ENCODE measurements at places on chromosomes 11 and 22. TPM values are rescaled to one million over a fixed set of nuclear protein-coding genes. Genes with fewer than 3 reads are reported as not detected.

- no peak overlapping the region for H3K4me3 ChIP-seq
- peak overlapping the region; percentile 62 for H3K27ac ChIP-seq
- peaks cover 40% of the 10 kb centered on the region for H3K36me3 ChIP-seq
- no peaks in the 10 kb centered on the region for H3K27me3 ChIP-seq
- DNase-seq = no peak
These were observed 67.6 kb upstream of the MTMR2 start for GRCh38 chr11:95991545-95991944.

- H3K4me3 ChIP-seq = no peak overlapping the region
- H3K27me3 ChIP-seq = peaks cover 2% of the 10 kb centered on the region
- no peaks in the 10 kb centered on the region for H3K4me1 ChIP-seq
- H3K27ac ChIP-seq = no peak overlapping the region
- H3K36me3 ChIP-seq = no peaks in the 10 kb centered on the region
- DNase-seq = no peak
These were observed 179.6 kb downstream of the CTTN start for GRCh38 chr11:70577948-70578347.

GRCh38 chr11:10326012-10326964, 21.4 kb downstream of the ADM start:
- H3K27ac ChIP-seq = no peak overlapping the region
- H3K36me3 ChIP-seq = no peaks in the 10 kb centered on the region
- H3K27me3 ChIP-seq = peaks cover 2% of the 10 kb centered on the region
- peaks cover 13% of the 10 kb centered on the region for H3K4me1 ChIP-seq

GRCh38 chr22:24102366-24103200, 78.7 kb upstream of the SUSD2 start:
- DNase-seq = no peak
- no peaks in the 10 kb centered on the region for H3K27me3 ChIP-seq
- no peak overlapping the region for H3K4me3 ChIP-seq
- H3K4me1 ChIP-seq = peaks cover 28% of the 10 kb centered on the region
- no peak overlapping the region for H3K27ac ChIP-seq

GRCh38 chr11:8706673-8707432, 24.3 kb downstream of the RPL27A start:
- H3K36me3 ChIP-seq = no peaks in the 10 kb centered on the region
- no peak overlapping the region for H3K4me3 ChIP-seq
- no peaks in the 10 kb centered on the region for H3K4me1 ChIP-seq
- no peak overlapping the region for H3K27ac ChIP-seq
- no peaks in the 10 kb centered on the region for H3K27me3 ChIP-seq

GRCh38 chr11:80529726-80530125, 1088.9 kb upstream of the TENM4 start:
- DNase-seq = no peak
- no peak overlapping the region for H3K27ac ChIP-seq
- no peaks in the 10 kb centered on the region for H3K4me1 ChIP-seq
- no peak overlapping the region for H3K4me3 ChIP-seq
- no peaks in the 10 kb centered on the region for H3K27me3 ChIP-seq
- no peaks in the 10 kb centered on the region for H3K36me3 ChIP-seq

- no peaks in the 10 kb centered on the region for H3K4me1 ChIP-seq
- no peak overlapping the region for H3K4me3 ChIP-seq
- H3K27ac ChIP-seq = no peak overlapping the region
- no peak for DNase-seq
- no peaks in the 10 kb centered on the region for H3K36me3 ChIP-seq
These were observed 28.2 kb downstream of the HEPHL1 start for GRCh38 chr11:94049351-94049750.

DNA sequence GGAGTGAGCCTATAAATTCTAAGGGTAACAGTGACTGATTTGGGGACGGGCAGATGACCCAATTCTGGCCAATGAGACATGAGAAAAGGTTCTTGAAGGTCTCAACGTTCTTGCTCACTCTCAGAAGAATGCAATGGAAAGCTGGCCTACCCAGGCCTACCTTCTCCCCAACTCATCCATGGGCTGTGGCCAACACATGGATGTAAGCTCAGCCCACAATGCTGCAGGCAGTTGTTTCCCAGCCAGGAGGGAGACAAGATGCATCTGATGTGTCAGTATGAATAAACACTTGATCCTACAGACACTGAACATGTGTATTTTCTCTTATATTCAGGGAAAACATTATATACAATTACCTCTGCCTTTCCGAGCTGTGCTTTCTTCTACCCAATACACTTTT, 24.4 kb downstream of the PI4KA start:
- H3K4me1 ChIP-seq = peaks cover 5% of the 10 kb centered on the region
- H3K4me3 ChIP-seq = no peak overlapping the region
- H3K36me3 ChIP-seq = peaks cover 28% of the 10 kb centered on the region
- H3K27me3 ChIP-seq = no peaks in the 10 kb centered on the region
- DNase-seq = no peak
- no peak overlapping the region for H3K27ac ChIP-seq

GRCh38 chr22:23122992-23123803, 18.6 kb downstream of the RSPH14 start:
- no peak overlapping the region for H3K27ac ChIP-seq
- no peaks in the 10 kb centered on the region for H3K27me3 ChIP-seq
- H3K4me3 ChIP-seq = no peak overlapping the region

DNA sequence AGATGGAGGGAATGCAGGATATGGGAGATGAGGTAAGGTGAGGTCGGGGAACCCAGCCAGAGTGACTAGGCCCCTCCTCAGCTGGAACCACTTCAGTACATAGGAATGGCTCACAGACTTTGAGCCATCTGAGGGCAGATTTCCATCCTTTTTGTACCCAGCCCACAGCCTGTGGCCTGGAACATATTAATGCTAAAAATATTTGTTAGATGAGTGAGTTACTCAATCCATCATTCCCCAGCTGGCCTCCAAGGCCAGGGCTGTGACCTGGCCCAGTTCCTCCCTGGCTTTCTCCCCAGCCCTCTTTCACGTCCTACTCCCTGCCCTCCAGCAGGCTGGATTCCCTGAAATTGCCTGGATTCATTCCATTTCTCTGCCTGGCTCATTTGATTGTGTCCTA, 57.2 kb upstream of the PRDM11 start:
- H3K4me1 ChIP-seq = peaks cover 16% of the 10 kb centered on the region
- no peak overlapping the region for H3K27ac ChIP-seq
- no peak overlapping the region for H3K4me3 ChIP-seq
- no peaks in the 10 kb centered on the region for H3K27me3 ChIP-seq
- DNase-seq = no peak

GRCh38 chr22:50251477-50252081, 514 bp upstream of the HDAC10 start:
- DNase-seq = no peak
- H3K27me3 ChIP-seq = no peaks in the 10 kb centered on the region
- peaks cover 11% of the 10 kb centered on the region for H3K36me3 ChIP-seq
- no peak overlapping the region for H3K27ac ChIP-seq
- peak overlapping the region; percentile 12 for H3K4me3 ChIP-seq

- H3K4me3 ChIP-seq = no peak overlapping the region
- peaks cover 3% of the 10 kb centered on the region for H3K36me3 ChIP-seq
- DNase-seq = no peak
- peaks cover 3% of the 10 kb centered on the region for H3K4me1 ChIP-seq
These were observed 5.1 kb downstream of the PARVA start for GRCh38 chr11:12382451-12382850.

DNA sequence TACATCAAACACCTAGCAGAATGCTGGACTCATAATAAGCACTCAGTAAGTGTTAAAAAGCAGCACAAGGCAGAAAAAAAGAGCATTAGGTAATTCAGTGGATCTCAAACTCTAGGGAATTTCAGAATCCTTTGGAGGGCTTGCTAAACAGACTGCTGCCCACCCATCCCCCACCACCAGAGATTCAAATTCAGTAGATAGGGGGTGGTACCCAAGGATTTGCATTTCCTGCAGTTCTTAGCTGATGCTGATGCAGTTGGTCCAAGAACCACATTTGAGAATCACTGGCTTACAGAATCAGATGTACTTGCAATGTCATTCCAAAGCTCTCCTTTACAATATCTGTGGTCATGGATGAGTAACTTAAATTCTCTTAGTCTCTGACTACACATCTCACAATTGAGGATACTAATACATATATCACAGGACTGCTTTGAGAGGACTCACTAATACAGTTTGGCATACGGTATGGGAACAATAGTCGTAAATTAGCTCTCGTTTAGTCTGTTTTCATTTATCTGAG, 664.5 kb downstream of the KCNA4 start:
- no peak overlapping the region for H3K4me3 ChIP-seq
- no peak overlapping the region for H3K27ac ChIP-seq
- H3K36me3 ChIP-seq = no peaks in the 10 kb centered on the region
- no peak for DNase-seq
- no peaks in the 10 kb centered on the region for H3K4me1 ChIP-seq

GRCh38 chr11:69053546-69054396, 5.0 kb downstream of the TPCN2 start:
- H3K27me3 ChIP-seq = no peaks in the 10 kb centered on the region
- DNase-seq = no peak
- H3K36me3 ChIP-seq = peaks cover 1% of the 10 kb centered on the region
- no peak overlapping the region for H3K4me3 ChIP-seq
- H3K4me1 ChIP-seq = peaks cover 18% of the 10 kb centered on the region

DNA sequence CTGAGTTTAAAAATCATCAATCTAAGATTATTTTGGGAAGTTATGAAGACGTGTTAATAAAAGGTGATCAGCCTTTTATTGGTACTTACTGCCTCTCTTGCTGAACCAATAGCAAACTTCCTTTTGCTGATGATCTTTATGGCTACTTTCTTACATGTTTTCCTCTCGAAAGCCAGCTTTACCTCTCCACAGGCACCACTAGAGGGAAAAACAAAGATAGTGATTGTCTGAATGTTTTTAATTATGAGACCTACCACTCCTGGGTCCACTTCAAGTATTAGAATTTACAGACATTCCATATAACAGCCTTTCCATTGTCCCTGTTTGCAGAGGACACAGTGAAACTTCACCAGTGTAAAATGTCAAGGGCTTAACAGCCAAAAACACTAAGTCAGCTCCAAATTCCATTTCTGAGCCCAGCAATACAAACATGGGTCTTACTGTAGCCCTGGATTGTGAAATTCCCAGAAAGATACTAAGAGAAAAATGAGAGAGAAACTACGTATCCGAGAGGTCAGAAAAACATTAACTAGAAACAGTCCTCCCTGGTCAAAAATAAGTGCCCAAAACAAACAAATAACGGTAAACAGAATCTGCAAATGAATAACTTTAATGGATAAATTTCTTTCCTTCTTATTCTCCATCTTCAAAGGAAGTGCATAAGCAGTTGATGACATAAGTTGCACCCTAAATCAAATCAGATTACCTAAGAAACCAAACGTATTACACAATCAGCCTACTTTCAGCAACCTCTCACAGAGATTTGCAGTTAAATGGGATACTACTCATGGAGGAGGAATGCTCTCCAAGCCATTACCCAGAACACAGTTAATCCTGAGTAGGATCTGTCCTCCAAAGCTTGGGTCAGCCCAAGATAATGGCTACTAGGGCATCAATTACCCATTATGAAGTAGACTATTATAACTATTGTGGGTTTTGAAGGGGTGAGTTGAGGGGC, 29.5 kb downstream of the CHEK2 start:
- H3K36me3 ChIP-seq = peaks cover 26% of the 10 kb centered on the region
- no peak overlapping the region for H3K4me3 ChIP-seq
- H3K27ac ChIP-seq = no peak overlapping the region
- H3K4me1 ChIP-seq = peaks cover 9% of the 10 kb centered on the region
- DNase-seq = no peak
- H3K27me3 ChIP-seq = no peaks in the 10 kb centered on the region

Gene FOXRED2
- total RNA-seq = 15.7 TPM

Gene FGF4
- total RNA-seq = not detected

Gene DLG2
- total RNA-seq = 2.1 TPM

Gene RIMBP3B
- 0.35 TPM for total RNA-seq
